Endodermal cell (in vitro differentiated cells): ENCODE measurements at places on chromosomes 4 and X. TPM values are rescaled to one million over a fixed set of nuclear protein-coding genes. Genes with fewer than 3 reads are reported as not detected.
A peak's percentile ranks its signal among the peaks of the same experiment; 100 is the strongest.

- peak; percentile 93 for DNase-seq
- H3K36me3 ChIP-seq, result no peaks in the 10 kb centered on the region
Measured at GRCh38 chr4:8860892-8861575, 10.6 kb downstream of the HMX1 start.

The TAPT1 gene
- 18.8 to 22.6 TPM (median 20.5 TPM) in 3 replicates for total RNA-seq

DNA sequence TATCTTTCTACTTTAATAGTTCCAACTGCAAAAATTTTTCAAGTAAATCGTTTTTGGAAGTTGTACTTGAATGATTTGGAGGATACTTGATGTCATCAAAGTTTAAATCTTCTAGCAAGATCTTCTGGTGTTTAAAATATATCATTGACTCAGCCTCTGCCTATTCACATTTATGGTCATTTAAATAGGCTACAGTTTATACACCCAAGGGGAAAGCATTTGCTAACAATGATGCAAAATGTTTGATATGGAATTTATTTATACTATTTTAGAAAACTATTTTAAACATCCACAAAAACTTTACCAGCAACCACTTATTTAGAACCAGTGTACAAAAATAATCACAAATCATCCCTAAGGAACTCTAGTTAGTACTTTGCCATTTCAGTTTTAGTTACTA, 123.3 kb upstream of the STIM2 start:
- DNase-seq, result no peak
- H3K4me3 ChIP-seq, result no peak overlapping the region
- no peaks in the 10 kb centered on the region for H3K27me3 ChIP-seq
- H3K36me3 ChIP-seq, result no peaks in the 10 kb centered on the region
- no peak overlapping the region for H3K27ac ChIP-seq

The FAM47B gene
- not detected in 3 replicates for total RNA-seq

The TFE3 gene
- total RNA-seq, result 33.1 and 34.4 TPM in 2 replicates

GRCh38 chrX:302975-303374, 15.6 kb downstream of the GTPBP6 start:
- H3K27me3 ChIP-seq, result no peaks in the 10 kb centered on the region
- no peak overlapping the region for H3K4me3 ChIP-seq
- H3K27ac ChIP-seq, result no peak overlapping the region
- no peak for DNase-seq

The PPAT gene
- 51.3 and 53.1 TPM in 2 replicates for total RNA-seq

DNA sequence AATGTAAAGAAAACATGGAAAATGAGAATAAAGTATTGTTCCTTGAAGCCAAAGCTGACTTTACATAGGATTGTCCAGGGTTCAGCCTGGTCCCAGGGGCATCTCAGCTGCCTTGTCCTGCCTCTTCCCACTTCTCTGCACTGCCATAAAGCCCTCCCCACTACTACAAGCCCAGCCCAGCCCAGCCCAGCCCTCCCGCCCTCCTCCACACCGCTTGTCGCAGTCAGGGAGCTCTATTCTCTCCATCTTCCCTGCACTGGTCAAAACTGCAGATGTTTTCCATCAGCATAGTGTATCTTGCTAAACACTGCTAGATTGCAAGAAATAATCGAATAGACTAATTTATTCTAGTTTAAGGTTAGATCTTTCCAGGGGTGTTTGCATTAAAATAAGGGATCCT, 100.3 kb downstream of the TENM3 start:
- H3K4me3 ChIP-seq, result no peak overlapping the region
- H3K4me1 ChIP-seq, result peaks cover 14% of the 10 kb centered on the region
- H3K27me3 ChIP-seq, result peaks cover 6% of the 10 kb centered on the region
- DNase-seq, result peak; percentile 67
- no peaks in the 10 kb centered on the region for H3K36me3 ChIP-seq

DNA sequence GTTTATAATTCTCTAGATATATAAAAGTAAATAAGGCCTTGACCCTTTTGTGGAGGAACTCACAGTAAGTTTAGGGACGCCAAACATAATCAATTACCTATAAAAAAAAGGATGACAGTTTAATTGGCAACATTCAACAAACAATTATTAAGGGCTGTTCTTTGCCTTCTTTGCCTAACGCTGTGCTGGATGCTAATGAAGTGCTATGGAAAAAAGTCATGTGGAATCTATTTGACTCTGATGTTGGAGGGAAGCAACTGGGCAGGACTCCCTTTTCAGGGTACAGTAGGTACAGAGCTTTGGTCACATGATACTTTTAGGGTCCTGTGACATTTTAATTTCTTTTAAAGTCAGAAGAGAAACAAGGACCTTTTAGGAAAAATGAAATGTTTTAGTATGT, 91.1 kb downstream of the PCDH7 start:
- no peaks in the 10 kb centered on the region for H3K36me3 ChIP-seq
- no peak for DNase-seq
- H3K27ac ChIP-seq, result no peak overlapping the region
- H3K4me1 ChIP-seq, result no peaks in the 10 kb centered on the region
- H3K4me3 ChIP-seq, result no peak overlapping the region
- no peaks in the 10 kb centered on the region for H3K27me3 ChIP-seq

DNA sequence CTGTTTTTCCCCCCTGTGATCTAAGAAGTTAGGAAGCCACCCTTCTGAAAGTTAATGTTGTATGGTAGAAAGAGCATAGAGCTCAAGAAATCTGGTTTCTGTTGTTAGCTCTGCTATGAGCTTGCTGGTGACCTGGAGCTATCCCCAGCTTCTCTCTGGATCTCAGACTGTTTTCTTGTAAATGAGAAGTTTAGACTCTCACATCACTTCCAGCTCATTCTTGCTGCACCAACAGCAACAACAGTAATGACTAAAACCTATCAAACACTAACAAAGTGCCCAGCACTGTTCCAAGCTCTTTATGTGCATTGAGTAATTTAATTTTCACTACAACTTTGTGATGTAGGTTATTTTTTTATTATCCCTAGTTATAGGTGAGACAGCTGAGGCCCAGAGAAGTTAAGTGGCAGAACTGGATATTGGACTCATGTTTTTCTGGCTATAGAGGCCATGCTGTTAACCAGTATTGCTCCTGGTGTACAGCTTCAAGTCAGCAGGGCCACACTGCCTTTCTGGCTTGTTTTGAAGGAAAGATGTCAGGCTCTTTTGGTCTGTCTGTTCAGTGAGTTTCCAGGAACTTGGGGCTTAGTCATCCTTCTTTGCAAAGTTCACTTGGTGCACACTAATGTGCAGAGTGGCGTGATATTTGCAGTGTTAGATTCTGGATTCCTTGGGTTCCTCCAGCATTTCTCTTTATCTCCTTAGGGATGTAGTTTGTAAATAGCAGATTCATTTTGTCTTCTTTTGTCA, 27.8 kb upstream of the TMEM164 start:
- H3K4me1 ChIP-seq, result no peaks in the 10 kb centered on the region
- no peaks in the 10 kb centered on the region for H3K36me3 ChIP-seq
- no peak overlapping the region for H3K27ac ChIP-seq
- no peak for DNase-seq

- no peaks in the 10 kb centered on the region for H3K27me3 ChIP-seq
- no peaks in the 10 kb centered on the region for H3K4me1 ChIP-seq
- DNase-seq, result no peak
- H3K36me3 ChIP-seq, result peaks cover 83% of the 10 kb centered on the region
- no peak overlapping the region for H3K27ac ChIP-seq
Measured at GRCh38 chr4:3228881-3229280, 20.1 kb upstream of the MSANTD1 start.

The TMEM184C gene
- total RNA-seq, result 35.7 and 37.6 TPM in 2 replicates

DNA sequence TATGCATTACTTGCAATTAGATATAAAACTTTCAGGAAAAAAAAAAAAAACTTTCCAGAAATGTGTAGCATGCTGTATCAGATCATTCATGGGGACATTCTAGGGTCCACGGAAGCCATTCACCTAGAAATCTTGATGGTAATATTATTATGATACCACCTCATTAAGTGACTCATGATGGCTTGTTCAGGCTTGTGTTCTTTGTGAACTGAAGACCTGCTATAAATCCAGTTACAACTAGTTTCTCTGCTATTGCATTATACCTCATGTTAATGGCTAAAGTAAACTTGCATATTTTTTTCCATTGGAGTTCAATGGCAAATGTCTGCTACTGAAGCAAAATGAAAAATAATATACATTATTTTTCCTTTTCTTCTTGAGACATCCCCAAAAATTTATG, 35.3 kb upstream of the PTPN13 start:
- no peak overlapping the region for H3K27ac ChIP-seq
- H3K4me3 ChIP-seq, result no peak overlapping the region
- H3K4me1 ChIP-seq, result peaks cover 5% of the 10 kb centered on the region
- no peaks in the 10 kb centered on the region for H3K36me3 ChIP-seq
- peaks cover 66% of the 10 kb centered on the region for H3K27me3 ChIP-seq
- no peak for DNase-seq

GRCh38 chrX:9816084-9816700, 30.0 kb downstream of the SHROOM2 start:
- DNase-seq, result no peak
- no peaks in the 10 kb centered on the region for H3K4me1 ChIP-seq
- H3K27ac ChIP-seq, result no peak overlapping the region
- no peaks in the 10 kb centered on the region for H3K36me3 ChIP-seq
- no peaks in the 10 kb centered on the region for H3K27me3 ChIP-seq
- no peak overlapping the region for H3K4me3 ChIP-seq

The PPBP gene
- not detected in 2 replicates for total RNA-seq

GRCh38 chr4:930028-930551, 2.0 kb downstream of the GAK start:
- peaks cover 6% of the 10 kb centered on the region for H3K36me3 ChIP-seq
- H3K27me3 ChIP-seq, result peaks cover 12% of the 10 kb centered on the region
- H3K4me3 ChIP-seq, result peak overlapping the region; percentile 99
- peaks cover 7% of the 10 kb centered on the region for H3K4me1 ChIP-seq
- DNase-seq, result peak; percentile 36

The PRR32 gene
- total RNA-seq, result not detected in 3 replicates

The PDGFRA gene
- 8.4 and 10.7 TPM in 2 replicates for total RNA-seq

DNA sequence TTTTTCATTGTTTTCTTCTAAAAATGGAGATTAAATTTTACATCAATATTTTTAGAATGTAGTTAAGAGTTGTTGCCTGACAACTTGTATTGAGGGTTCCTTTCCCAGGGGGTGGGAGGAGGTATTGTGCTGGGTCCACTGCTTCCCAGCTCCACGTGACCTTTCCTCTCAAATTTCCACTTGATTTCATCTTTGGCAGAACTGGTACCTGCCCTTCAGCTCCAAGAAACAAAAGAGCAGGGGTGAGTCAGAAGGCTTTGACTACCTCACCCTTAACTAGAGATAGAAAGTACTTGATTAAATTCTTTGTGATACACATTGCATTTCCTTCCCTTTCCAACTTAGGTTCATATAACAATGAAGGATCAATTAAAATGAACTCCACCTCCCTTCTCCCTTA, 19.7 kb downstream of the TRIM2 start:
- H3K4me1 ChIP-seq, result peaks cover 9% of the 10 kb centered on the region
- no peaks in the 10 kb centered on the region for H3K27me3 ChIP-seq
- no peak overlapping the region for H3K27ac ChIP-seq
- peaks cover 9% of the 10 kb centered on the region for H3K36me3 ChIP-seq

- H3K27ac ChIP-seq, result no peak overlapping the region
- H3K27me3 ChIP-seq, result no peaks in the 10 kb centered on the region
- DNase-seq, result no peak
- H3K4me1 ChIP-seq, result no peaks in the 10 kb centered on the region
Measured at GRCh38 chr4:2799971-2800690, 7.2 kb downstream of the SH3BP2 start.

The PNMA6F gene
- not detected in 2 replicates for total RNA-seq

The EDA2R gene
- 1.2 to 1.6 TPM (median 1.4 TPM) in 3 replicates for total RNA-seq

The FAM47A gene
- not detected in 2 replicates for total RNA-seq

The ZMAT1 gene
- 5.1 and 6.6 TPM in 2 replicates for total RNA-seq
